ENCODE measurements at places on chromosomes 2 and 18.

DNA sequence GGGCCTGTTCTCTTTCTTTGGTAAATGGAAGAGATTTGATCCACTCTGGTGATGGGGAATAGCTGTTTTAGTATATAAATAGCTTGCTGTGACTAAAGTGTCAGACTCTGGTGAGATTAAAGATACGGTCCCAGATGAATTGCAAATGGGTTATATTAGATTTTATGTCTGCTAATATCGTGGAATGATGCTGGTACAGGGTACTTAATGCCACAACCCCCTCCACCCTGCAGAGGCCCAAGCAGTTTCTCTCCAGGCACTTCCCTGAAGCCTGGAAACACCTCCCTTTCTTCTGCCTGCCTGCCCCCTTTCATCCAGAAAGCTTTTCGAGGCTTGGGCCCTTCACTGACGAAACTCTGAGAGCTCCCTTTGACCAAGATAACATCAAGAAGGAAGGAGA, 21.4 kb upstream of the RFX8 start:
- DNase-seq: no peak

- DNase-seq: no peak
Measured at GRCh38 chr2:37568565-37568964, 102.9 kb downstream of the CDC42EP3 start.

GRCh38 chr2:185628985-185629384, 109.6 kb upstream of the FSIP2 start:
- no peak for DNase-seq

DNA sequence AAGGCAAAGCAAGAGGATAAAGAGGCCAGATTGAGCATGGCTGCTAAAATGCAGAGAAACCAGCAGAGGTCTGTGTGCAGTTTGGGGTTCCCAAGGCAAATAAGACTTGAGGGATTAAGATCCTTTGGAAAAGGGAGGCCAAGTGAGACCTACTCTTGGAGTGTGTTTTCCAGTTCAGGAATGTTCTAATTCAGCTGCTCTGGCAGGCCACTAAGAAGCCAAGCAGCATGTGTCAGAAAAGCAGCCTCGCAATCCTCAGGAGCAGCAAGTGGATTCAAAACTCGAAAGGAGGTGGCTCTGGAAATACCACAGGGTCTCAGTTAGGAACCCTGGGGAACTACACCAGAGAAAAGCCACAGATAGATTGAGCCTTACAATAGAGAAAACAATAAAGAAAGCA, 569.2 kb downstream of the METTL4 start:
- DNase-seq: no peak

DNA sequence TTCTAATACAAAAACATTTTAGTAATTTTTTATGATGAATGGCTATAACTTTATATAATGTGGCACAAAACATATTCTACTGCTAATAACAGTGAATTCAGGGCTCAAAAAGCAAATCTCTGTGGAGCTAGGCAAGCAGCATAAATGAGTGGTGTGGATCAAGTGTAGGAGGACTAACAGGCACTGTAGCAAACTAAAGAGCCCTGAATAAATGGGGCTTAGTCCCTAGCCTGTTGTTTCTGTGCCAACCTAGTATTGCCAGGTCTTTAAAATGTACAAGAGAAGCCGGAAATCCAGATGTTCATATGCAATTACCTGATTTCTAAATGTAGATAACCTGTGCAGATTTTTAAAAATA, 18.5 kb downstream of the REL start:
- DNase-seq: no peak

- DNase-seq: no peak
Measured at GRCh38 chr2:146392186-146392585, 1452.6 kb upstream of the ACVR2A start.

GRCh38 chr2:41127351-41127750, 675.5 kb upstream of the SLC8A1 start:
- no peak for DNase-seq

DNA sequence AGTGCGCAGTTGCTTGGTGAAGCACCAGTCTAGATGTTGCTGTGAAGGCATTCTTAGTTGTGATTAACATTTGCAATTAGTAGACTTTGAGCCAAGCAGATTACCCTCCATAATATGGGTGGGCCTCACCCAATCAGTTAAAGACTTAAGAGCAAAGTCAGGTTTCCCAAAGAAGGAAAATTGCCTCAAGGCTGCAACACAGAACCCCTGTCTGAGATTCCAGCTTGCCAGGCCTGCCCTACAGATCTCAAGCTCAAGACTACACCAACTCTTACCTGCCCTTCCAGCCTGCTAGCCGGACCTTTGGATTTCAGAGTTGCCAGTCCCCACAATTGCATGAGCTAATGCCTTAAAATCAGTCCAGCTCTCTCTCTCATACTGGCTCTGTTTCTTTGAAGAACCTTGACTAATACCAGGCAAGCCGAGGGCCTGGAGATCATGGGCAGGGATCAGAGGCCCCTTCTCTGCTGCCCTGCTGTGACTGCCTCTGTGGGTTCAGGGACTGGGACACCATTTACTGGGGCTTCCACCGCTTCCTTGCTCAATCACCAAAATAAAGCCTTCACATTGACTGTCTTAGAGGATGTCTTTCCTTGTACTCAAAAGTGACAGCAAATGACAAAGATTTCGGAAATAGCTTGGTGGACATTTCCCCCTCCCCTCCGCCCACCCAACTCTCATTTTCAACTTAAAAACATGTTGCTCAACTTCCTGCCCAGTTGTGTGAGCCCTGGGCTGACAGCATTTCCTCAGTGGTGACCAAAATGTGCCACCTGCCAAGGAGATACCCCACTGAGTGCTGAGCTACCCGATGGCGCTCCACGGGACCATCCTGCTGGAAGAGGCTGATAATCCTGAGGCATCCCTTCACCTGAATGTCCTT, 86.7 kb downstream of the GALNT14 start:
- no peak for DNase-seq

DNA sequence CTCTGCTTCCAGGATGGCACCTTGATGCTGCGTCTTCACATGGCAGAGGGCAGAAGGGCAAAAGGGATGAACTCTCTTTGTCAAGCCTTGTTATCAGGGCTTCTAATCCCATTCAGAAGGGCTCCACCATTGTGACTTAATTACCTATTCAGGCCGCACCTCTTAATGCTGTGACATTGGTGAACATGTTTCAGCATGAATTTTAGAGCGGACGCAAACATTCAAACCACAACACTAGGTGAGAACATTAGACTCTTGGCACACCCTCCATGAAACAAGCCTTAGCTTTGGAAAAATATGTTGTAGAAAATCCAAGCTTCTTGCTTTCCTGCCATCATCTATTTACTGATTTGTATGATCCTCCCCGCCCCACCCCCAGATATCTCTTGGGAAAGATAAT, 17.9 kb downstream of the DAW1 start:
- no peak for DNase-seq

- no peak for DNase-seq
Measured at GRCh38 chr2:19332503-19332902, 25.9 kb downstream of the OSR1 start.

GRCh38 chr2:132904142-132904842, 234.3 kb upstream of the LYPD1 start:
- DNase-seq: no peak

GRCh38 chr18:58060254-58060653, 16.2 kb downstream of the NEDD4L start:
- no peak for DNase-seq

DNA sequence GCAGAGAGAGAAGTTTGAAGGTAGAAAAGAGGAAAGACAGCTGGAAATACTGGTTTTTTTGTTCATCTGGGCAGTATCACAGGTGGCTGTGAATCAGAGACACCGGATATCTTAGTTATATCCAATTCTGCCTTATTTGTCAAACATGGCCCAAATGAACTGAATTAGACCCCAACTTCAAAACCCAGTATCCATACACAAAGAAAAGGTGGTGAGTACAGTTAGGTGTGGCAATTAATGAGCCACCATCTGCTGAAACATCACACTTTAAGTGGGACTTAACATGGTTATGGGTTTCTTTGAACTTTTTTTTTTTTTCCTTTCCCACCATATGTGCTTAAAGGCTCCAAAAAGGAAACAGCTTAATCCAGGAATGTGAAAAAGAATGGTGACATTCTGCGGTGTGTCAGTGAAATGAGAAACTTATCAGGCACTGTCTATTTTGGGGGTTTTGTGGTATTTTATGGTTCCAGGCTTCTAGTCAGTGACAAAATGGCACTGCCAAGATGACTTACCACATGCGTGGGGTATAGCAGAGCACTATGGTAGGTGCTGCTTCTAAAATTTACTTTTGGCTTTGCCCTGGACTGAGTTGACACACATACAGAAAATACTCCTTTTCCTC, 5.0 kb upstream of the TMEM178A start:
- no peak for DNase-seq

DNA sequence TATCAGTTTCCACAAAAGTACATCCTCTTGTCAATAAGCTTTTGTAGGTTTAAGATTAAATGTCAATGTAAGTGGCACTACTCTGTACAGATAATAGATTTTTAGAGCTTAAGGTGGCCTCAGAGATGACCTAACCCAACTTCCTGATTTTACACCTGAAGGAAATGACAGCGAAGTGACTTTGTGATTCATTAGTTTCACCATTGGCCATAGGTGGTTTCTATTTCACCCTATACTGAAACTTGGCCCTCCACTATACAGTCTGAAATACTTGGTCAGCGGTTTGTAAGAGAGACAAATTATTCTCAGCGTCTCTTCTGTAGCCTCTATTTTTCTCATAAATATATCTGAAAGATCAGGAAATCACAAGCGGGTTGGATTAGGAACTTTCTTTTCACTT, 330.4 kb upstream of the FAM98A start:
- DNase-seq: no peak

- DNase-seq: no peak
Measured at GRCh38 chr18:3892152-3892551, 442.2 kb downstream of the TGIF1 start.

GRCh38 chr18:4636967-4637366, 181.9 kb upstream of the DLGAP1 start:
- DNase-seq: no peak

DNA sequence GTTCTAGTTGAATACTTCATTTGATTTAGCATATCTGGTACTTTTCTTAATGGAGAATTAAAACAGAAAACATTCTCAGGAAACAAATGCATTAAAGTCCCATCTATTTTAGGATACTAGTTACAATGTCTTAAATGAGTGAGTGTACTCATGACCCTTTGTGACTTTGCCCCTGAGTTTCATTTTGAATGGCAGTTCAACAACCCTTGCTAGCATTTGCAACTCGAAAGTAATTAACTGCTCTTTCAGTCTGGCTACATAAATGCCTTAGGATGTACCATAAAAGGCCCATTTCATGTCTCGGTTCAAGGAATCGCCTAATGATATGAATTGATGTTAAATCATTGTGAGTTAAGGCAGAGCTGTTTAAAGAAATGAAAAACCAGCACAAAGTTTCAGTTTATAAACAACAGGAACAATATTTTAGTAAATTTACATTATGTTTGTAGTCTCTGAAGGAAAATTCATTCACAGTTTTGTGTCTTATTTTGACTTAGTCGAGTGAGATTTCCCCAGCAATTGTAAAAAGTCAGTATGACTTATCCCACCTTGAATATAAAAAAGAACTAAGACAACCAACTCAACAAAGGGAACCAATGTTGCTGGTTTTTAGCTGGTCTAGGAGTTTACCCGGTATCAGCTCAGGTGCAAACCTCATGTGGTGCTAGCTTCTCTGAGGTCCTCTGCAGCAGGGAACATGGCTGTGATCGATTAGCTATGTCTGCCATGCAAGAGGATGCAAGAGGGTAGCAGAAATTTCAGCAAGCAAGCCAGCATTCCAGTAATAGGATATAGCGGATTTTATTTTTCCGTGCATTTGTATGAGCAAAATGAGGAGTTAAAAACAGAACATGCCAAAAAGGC, 386.2 kb downstream of the PTPRM start:
- DNase-seq: no peak

- no peak for DNase-seq
Measured at GRCh38 chr18:34886177-34886576, 155.0 kb upstream of the MAPRE2 start.

DNA sequence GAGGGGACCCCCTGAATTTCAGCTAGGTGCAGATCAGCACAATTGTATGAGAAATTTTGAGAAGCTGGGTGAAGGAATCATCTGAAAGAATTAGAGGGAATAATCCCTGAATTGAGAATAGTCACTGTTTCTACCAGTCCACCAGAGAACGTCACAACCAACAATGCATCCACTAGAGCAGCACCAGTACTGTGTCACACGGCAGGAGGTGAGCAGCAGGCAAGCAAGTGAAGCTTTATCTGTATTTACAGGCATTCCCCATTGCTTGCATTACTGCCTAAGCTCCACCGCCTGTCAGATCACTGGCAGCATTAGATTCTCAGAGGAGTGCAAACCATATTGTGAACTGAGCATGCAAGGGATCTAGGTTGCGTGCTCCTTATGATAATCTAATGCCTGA, 40.7 kb downstream of the GDF7 start:
- no peak for DNase-seq

DNA sequence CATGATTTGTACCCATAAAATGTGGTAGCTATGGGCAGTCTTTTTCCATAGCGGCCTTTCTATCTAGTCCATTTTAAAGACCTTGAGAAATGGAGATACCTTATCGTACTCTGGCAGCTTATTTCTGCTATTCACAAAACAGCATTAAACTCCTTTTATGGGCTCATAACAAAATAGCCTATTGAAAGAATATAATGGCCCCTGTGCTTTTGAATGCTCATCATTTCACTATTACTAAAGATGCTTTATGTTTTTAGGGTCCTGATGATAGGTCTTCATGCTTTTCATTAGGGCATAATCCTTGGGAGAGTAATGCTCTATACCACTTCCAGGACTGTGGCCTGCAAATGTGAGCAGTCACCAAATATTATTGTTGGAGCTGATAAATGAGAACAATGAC, 7.3 kb upstream of the TMEM178A start:
- DNase-seq: no peak

DNA sequence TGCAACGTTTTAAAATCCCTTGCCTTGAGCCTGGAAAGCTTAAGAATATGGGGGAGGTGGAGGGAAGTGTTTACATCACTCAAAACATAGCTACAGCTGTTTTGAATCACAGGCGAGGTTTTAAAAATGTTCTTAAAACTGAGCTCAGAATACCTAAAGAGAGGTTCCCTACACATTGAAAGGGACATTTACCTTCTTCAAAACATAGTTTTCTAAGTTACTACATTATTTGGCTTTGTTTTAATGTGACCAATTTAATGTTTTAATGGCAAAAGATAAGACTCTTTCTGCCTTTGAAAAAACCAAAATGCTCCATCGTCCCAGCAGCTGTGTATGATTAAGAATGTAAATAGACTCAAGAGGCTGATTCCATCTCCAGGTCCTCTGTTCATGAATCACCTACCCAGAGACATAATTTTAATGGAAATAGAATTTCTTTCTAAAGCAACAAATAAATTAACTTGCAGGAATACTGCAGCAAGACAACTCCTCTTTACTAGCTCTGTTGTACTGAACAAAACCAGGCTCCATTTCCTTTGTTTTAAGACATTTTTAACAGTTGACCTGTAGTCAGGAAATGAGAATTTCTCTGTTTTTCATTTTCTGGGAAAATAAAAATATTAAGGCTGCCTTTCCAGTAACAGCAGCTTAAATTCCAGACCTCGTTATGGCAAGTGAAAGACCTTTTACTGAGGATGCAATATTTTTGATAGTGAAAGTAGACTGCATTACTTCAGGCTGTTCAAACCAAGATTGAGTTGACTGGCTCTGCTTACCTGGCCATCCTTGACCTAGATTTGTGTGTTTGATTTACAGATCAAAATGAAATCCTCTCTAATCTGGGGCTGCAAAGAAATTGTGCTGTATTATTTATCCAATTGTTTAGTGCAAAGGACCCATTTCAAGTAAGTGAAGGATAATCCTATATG, 33.7 kb upstream of the WDR75 start:
- no peak for DNase-seq

- DNase-seq: no peak
Measured at GRCh38 chr18:51953521-51953920, 386.5 kb upstream of the DCC start.

GRCh38 chr2:130827502-130828251, 9.0 kb upstream of the ARHGEF4 start:
- no peak for DNase-seq
